ENCODE measurements at places on chromosomes 6 and 20. TPM values are rescaled to one million over a fixed set of nuclear protein-coding genes. Genes with fewer than 3 reads are reported as not detected.

GRCh38 chr6:144467172-144467762 is 182.1 kb downstream of the UTRN start:
- no peak for DNase-seq

MRS2 gene
- 25.9 TPM for polyA plus RNA-seq

GRCh38 chr6:81003156-81003555 is 749.3 kb downstream of the TENT5A start:
- no peak for DNase-seq

DNA sequence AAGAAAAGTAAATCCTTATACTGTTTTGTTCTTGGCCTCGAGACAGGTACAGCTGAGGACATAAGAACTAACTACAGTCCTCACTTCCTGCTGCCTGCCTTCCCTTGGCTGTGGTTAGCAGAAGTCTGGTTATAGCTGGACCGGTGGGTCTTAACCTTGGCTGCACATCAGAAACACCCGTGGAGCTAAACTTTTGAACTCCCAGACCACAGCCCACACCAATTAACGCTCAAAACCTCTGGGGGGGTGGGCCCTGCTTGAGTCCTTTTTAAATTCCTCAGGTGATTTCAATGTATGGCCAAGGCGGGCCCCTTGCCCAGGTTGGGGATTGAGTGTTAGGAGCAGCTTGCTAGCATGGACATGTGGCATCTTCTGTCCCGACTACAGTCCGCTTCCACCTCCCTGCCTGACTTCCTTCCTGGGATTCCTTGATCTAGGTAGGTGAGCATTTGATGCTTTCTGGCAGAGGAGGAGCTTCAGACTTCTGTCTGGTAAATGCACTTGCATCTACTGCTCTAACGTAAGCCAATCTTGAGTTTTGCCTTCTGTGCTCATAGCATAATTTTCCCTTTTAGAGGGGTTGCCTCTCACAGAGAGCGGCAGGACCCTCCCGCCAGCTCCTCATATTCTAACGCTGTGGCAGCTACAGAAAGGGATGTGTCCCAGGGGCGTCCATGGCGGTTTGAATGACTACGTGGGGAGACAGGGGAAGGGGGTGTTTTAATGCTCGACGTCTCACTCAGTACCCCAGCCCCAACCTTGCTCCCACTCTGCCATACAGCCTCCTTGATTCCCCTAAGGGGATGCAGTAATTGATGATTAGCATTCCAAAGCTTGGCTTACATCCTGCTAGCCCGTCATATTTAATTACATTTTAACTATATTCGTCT is 390.1 kb downstream of the ZFAND3 start:
- DNase-seq = peak; percentile 80

DNA sequence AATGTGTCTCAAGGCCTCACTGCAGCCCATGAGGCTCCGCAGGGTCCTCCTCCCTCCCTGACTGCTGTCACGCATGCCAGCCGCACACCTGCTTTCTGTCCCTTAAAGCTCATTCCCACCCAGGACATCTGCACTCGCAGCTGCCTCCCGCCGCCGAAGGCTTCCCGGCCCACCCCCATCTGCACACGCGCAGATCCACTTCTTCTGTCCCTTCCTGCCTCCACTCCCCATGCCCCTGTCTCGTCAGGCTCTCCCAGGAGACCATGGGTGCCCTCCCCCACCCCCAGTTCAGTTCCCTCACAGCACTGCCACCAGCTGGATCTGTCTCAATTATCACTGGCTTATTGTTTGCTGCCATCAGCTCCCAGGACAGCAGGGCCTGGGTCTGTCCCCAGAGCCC is 63.0 kb downstream of the RIPOR3 start:
- DNase-seq = peak; percentile 66

GRCh38 chr6:77786935-77787629 is 134.2 kb downstream of the MEI4 start:
- DNase-seq = no peak

DNA sequence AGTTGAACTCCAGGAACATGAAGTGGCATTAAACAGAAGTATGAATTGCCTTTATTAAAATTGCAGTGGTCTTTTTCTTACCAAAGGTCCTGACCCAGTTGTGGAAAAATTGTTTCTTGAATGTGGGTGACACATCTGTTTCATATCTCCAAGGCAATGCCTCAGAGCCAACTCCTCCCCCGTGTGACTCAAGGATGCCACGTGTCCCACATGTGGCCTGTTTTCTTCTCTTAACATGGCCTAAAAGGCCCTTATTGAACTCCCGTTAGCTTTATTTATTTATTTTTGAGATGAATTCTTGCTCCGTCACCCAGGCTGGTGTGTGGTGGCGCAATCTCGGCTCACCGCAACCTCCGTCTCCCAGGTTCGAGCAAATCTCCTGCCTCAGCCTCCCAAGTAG is 128.4 kb upstream of the ESR1 start:
- DNase-seq = no peak

DNA sequence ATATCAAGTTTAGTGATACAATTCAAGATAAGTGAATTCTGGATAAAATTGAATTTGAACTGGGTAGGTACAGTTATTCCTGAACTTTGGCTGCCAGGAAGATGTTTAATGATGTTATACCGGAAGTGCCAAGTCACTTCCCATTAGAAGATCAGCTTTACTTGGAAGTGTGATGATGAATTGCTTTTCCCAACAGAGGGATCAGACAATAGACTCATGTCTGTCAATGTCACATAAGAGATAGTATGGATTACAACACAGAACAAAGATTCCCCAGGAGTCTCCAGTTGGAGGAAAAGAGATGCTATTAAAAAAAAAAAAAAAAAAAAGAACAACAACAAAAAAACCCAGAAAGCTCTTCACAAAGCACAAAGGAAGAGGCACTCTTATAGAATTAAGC is 497.9 kb upstream of the EPHA7 start:
- DNase-seq = no peak

- DNase-seq = no peak
These were observed 25.2 kb upstream of the TENT5A start for GRCh38 chr6:81777586-81778268.

GRCh38 chr20:47102629-47103028 is 208.0 kb downstream of the EYA2 start:
- DNase-seq = no peak

DNA sequence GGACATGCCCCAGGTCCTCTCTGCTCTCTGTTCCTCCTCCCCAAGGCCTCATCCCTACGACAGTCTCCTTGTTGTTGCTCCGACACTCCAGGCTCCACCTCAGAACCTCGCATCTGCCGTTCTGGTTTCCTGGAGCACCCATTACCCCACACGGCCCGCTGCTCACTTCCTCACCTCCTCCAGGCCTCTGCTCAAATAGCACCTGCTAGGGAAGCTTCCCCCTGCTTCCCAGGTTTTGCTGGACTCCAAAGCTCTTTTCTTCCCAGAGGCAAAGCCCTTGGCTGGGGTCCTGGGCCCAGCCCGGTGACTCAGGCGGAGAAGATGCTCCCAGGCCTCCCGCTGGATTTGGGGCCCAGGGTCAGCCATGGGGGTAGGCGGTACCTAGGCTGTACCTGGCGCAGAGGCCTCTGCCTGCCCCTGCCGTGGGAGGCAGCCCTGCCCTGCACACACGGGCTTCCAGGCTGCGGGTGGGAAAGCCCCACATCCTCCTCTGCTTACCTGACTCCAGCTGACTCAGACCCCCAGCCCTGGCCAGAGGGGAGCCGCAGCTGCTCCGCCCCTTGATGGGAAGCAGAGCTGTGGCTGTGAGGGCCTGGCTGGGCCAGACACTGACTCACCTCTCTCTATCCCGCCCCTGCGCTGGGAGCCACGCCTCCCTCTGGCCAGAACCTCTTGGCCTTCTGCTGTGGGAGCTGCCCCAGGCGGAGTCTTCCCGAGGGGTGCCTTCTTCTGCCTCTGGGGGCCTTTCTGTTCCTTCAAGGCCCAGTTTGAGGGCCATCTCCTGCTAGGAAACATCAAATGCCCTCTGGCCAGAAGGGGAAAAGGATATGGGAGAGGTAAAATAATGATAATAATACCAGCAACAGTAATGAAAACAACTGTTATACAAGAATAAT is 130.5 kb downstream of the CEBPB start:
- DNase-seq = peak; percentile 78

DNA sequence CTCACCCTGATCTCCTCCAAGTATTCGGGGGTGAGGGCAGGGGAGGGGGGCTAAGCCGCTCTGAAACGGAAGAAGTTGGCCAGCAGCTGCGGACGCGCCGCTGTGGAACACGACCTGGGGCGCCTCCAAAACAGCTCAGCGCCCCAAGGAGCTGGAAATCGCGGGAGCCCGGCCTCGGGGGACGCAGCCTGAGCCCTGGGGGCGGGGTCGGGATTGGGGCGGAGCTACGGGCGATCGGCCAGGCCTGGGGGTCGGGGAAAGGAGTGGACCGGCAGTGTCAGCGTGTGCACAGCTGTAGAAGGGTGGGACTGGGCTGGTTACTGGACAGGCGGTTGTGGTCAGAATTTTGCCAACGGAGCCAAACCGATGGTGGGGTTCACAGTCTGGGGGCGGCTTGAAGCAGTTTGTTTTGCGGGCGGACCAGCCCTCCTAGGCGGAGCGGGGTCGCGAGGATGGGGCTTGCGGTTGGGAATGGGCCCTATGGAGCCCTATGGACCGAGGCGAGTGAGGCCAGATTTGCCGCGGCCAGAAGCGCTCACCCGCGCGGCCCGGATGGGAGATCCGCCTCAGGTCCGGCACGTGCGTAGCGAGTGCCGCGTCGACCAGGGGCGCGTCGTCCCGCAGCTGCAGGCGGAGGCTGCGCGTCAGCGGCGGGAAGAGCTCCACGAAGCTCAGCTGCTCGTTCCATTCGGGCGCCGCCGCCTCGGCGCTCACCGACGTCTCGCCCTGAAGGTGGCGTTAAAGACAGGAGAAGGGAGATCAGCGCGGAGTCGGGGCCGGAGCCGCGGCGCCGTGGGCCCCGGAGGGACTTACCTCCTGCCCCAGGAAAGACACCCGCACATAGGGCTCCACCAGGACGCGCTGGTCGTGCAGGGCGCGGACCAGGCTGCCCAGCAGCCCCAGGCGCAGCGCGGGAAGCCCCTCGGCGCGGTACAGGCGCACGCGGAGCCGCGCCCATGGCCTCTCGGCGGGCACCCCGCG is 14.3 kb upstream of the SPAG4 start:
- DNase-seq = peak; percentile 90

DNA sequence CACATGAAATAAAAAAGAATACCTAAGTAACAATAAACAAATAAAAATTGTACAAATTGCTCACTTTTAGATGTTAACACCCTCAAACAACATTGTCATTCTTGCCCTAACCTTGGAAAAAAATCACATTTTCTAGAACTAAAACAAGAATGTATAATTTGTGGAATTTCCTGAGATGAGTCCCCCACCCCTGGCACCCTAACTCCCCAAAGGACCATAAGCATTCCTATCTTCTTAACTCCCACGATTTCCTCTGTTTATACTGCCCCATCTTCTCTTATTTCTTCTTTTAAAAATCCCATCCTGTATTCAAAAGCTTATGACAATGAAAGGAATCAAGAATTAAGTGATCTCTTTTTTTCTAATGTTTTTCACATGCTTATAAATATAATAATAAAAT is 70.9 kb downstream of the IBTK start:
- peak; percentile 18 for DNase-seq

DNA sequence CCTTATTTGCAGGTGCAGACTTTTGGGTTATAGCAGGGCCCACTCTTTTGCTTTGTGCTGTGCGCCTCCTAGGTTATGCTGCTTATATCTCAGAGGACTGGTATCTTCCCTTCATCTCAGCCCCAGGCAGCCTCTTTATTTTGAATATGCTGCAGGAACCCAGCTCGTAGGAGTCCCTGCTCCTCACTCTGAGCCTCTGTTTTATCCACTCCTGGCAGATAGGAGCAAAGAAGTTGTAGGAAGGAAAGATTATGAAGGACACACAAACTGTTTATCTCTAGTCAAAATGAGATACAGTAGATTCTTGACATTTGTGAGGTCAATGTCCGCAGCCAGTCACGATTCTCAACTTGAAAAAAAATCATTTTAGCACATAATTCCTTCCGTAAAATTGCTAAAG is 15.6 kb downstream of the L3MBTL3 start:
- no peak for DNase-seq

DNA sequence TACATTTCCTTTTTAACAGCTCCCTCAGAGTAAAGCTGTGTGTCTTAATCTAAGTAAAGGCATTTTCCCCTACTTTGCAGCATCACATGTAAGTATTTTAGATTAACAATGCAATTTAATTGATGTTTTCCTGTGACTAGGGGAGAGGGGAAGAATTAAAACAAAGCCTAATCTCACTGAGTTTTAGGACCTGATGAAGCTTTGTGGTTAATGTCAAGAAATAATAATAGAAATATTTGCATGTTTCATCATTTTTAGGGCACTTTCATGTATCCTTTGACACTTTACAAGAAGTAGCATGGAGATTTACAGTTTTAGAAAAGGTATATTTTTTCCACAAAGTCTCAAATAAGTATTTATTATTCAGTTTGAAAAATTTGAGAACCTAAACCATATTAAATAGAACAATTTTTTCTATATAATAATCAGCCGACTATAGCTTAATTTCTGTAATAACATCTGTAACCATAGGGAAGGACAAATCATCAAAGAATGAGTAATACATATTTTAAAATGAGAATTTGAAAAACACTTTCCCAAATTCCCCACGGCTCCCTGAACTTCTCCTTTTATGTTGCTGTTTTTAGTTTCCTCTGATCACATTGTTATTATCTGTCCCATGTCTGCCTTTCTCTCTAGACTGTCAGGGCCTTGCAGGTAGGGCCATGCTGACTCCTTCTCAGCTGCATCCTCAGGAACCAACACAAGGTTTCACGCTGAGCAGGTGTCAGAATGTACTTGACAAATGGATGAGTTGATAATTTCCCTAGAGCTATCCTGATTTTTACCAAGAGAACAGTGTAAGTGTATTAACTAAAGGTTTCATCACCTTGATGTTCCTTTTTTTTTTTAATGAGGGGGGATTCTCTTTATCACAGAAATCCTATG is 338.1 kb downstream of the SYNE1 start:
- no peak for DNase-seq

OR2H1 gene
- not detected for polyA plus RNA-seq

DNA sequence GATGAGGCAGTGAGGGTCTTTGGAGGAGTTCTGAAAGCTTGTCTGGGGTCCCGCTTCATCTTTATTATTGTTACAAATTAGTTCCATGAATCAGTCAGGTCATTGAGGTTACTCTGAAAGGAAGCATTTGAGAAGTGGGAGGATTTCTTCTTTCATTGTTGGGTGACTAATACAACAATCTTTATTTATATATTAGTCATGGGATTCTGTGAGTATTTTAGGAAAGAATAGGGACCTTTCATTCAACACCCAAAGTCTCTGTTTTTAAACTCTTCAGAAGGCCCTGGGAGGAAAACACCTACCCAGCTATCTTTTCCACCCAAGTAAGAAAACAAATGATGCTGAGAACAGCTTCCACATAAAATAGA is 98.3 kb downstream of the SOD2 start:
- DNase-seq = peak; percentile 52

- DNase-seq = no peak
These were observed 640 bp downstream of the NFS1 start for GRCh38 chr20:35698298-35699126.

GRCh38 chr6:45608252-45608913 is 230.6 kb upstream of the SUPT3H start:
- no peak for DNase-seq

DNA sequence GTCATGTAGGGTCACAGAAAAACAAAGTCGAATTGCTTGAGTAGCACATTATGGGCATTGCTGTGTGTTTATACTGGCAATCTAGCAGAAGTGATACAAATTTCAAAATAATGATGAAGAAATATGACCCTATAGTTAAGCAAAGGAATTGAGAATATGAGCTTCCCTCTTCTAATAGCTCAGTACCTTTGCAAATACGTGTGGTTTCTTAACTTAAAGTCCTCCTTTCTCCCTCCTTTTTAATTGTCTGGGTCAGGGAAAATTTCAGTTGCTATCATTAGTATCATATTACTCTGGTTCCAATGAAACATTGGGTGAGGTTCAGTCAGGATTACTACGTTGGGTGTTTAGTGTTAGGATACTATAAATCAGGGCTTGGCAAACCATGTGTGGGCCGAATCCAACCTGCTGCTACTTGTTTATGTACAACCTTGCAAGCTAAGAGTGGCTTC is 166.8 kb upstream of the CARMIL1 start:
- no peak for DNase-seq

All from muscle of back (tissue), 13 donors.